ENCODE measurements at places on chromosomes 12 and 14.
A peak's percentile ranks its signal among the peaks of the same experiment; 100 is the strongest.

DNA sequence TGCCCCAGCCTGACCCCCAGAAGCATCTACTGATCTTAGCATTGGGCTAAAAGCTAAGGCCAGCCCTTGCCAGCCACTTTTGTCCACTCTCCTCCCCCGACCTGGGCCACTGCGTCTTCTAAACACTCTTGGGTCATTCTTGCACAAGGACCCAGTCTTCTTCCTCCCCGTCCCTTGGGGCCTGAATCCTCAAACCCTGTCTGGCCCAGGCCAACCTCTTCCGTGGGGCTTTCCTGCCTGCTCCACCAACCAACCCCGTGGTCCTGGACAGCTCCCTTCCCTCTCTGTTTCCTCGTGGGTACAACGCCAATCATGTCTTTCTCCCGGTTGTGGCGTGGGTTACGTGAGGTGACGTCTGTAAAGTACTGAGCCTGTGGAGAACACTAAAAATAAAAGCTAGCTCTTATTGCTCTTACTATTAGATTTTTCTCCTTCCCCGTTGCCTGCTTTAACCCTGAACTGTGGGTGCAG lies 21.5 kb downstream of the FAM222A start:
- no peaks in the 10 kb centered on the region for H3K4me1 ChIP-seq
- no peak overlapping the region for H3K27ac ChIP-seq
- H3K27me3 ChIP-seq: peaks cover 14% of the 10 kb centered on the region
- no peak overlapping the region for H3K4me3 ChIP-seq
- no peak for DNase-seq

GRCh38 chr14:53742233-53742620 lies 214.4 kb downstream of the BMP4 start:
- no peaks in the 10 kb centered on the region for H3K27me3 ChIP-seq
- H3K27ac ChIP-seq: no peak overlapping the region
- H3K4me1 ChIP-seq: no peaks in the 10 kb centered on the region
- DNase-seq: no peak

- no peaks in the 10 kb centered on the region for H3K27me3 ChIP-seq
- H3K27ac ChIP-seq: no peak overlapping the region
- no peak for DNase-seq
- peaks cover 29% of the 10 kb centered on the region for H3K4me1 ChIP-seq
- peaks cover 77% of the 10 kb centered on the region for H3K36me3 ChIP-seq
Measured at GRCh38 chr12:51377099-51377984, 13.9 kb downstream of the GALNT6 start.

DNA sequence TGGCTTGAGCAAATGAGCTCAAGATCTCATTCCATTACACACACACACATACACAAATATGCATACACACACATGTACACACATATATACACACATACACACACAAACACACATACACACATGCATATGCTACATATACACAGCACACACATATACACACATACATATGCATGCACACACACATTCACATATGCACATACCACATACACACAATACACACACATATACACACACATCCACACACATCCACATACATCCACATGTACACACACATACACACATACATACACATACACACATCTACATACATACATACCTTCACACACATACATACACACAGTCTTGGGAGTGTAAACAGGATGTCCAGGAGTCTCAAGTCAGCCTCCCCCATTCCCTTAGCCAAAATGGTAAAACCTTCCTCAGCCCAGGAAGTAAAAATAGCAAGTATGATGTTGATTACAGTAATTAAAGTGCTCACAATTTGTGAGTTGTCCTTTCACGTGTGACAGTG lies 12.8 kb downstream of the HHIPL1 start:
- H3K4me1 ChIP-seq: no peaks in the 10 kb centered on the region
- no peak overlapping the region for H3K27ac ChIP-seq
- no peaks in the 10 kb centered on the region for H3K36me3 ChIP-seq
- peaks cover 42% of the 10 kb centered on the region for H3K27me3 ChIP-seq
- H3K4me3 ChIP-seq: no peak overlapping the region
- DNase-seq: no peak

GRCh38 chr12:91001306-91001705 lies 3.5 kb downstream of the EPYC start:
- no peaks in the 10 kb centered on the region for H3K4me1 ChIP-seq
- H3K27me3 ChIP-seq: peaks cover 7% of the 10 kb centered on the region
- DNase-seq: no peak
- no peak overlapping the region for H3K27ac ChIP-seq

DNA sequence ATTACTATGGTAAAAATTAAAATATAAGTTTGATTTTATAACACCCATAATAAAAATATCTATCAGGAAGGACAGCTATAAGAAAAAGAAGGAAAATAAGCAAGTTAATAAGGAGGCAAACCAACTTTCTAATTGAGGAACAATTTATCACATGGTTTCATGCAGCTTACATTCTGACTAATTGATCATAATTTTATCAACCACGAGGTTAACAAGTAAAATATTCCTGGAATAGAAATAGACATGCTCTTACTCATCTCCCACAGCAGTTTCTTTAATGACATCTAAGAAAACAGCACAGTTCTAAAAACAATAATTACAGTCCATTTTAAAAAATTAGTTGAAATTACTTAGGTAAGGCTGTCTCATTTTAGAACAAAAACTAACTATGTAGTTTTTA lies 130.8 kb upstream of the KRR1 start:
- H3K4me3 ChIP-seq: no peak overlapping the region
- DNase-seq: no peak
- H3K4me1 ChIP-seq: peaks cover 39% of the 10 kb centered on the region
- no peak overlapping the region for H3K27ac ChIP-seq

- H3K27ac ChIP-seq: peak overlapping the region; percentile 90
- peak overlapping the region; percentile 73 for H3K4me3 ChIP-seq
- DNase-seq: peak; percentile 55
- H3K36me3 ChIP-seq: peaks cover 29% of the 10 kb centered on the region
- peaks cover 34% of the 10 kb centered on the region for H3K4me1 ChIP-seq
Measured at GRCh38 chr12:89863493-89863938, 154.9 kb upstream of the ATP2B1 start.

DNA sequence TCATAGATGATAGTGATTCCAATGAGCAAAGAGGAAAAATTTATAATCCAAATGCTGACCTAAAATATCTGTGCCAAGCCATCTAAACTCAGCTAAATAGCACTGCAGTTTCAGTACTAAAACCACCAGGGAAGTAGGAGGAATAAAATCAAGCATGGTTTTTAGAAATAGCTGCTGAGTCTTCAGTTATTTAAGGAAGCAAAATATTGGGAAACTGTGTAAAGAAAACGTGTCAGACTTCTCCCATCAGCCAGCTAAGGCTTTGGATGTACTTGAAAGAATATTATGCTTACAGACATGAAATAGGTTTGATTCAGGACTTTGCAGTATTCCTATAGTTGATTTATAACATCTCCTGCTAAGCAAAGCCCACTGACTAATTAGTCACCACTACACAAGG lies 24.7 kb downstream of the CLEC2D start:
- H3K27ac ChIP-seq: no peak overlapping the region
- peaks cover 92% of the 10 kb centered on the region for H3K36me3 ChIP-seq
- peaks cover 63% of the 10 kb centered on the region for H3K4me1 ChIP-seq
- no peak overlapping the region for H3K4me3 ChIP-seq
- no peak for DNase-seq

DNA sequence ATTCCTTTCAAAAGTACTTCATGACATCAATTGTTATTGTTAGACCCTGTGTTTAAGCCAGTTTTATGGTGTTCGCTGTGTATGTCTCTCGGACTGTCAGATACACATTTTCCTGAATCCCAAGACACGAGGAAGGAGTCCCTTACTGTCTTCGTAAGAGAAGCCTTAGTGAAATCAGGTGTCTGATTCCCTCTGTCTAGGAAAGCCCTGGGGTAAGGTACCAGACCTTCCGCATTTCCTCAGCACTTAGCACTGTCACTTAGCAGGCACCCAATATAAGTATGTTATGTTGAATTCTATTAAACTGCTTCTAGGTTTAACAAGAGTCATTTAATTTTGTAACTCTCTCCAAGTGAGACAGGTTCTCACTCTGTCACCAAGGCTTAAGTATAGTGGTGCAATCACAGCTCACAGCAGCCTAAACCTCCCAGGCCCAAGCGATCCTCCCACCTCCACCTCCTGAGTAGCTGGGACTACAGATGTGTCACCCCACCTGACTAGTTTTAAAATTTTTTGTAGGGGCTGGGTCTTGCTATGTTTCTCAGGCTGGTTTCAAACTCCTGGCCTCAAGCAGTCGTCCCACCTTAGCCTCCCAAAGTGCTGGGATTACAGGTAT lies 111.0 kb downstream of the BBS10 start:
- H3K27me3 ChIP-seq: no peaks in the 10 kb centered on the region
- no peak overlapping the region for H3K4me3 ChIP-seq
- no peaks in the 10 kb centered on the region for H3K4me1 ChIP-seq
- no peaks in the 10 kb centered on the region for H3K36me3 ChIP-seq
- no peak overlapping the region for H3K27ac ChIP-seq

GRCh38 chr14:101010293-101010692 lies 106.8 kb upstream of the RTL1 start:
- H3K4me1 ChIP-seq: peaks cover 13% of the 10 kb centered on the region
- H3K36me3 ChIP-seq: no peaks in the 10 kb centered on the region
- H3K27me3 ChIP-seq: peaks cover 14% of the 10 kb centered on the region
- no peak for DNase-seq

DNA sequence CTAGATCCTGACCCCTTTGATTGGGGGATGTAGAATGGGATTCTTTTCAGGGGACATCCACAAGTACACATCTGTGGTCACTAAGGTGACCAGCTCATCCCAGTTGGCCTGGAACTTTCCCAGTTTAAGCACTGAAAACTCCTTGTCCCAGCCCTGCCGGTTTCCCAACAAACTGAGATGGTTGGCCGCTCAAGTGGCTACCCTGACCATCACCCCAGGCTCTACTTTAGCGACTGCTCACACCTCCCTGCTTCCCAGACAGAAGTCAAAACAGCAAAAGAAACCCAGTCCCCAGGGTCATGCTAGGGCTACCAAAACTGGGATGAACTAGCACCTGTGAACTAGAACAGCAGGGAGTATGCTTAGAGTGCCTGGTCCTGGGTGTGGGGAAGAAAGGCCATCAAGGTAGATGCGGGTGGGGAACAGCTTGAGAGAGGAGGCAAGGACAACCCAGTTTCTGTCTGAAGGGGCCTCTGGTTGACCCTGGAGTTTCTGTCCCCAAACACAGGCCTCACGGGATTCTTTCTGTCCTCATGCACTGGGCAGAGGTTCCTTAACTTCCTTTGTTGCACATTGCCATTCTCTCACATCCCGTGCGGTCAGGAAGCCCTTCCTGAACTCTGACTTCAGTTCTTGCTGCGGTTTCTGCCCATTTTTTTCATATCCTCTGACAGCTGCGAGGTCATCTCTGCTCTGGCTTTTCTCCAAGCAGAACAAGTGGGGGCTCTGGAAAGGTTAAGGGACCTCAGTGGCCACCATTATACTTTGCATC lies 1.6 kb downstream of the LTB4R start:
- DNase-seq: peak; percentile 72
- H3K4me1 ChIP-seq: peaks cover 83% of the 10 kb centered on the region
- H3K36me3 ChIP-seq: peaks cover 63% of the 10 kb centered on the region
- peaks cover 2% of the 10 kb centered on the region for H3K27me3 ChIP-seq

DNA sequence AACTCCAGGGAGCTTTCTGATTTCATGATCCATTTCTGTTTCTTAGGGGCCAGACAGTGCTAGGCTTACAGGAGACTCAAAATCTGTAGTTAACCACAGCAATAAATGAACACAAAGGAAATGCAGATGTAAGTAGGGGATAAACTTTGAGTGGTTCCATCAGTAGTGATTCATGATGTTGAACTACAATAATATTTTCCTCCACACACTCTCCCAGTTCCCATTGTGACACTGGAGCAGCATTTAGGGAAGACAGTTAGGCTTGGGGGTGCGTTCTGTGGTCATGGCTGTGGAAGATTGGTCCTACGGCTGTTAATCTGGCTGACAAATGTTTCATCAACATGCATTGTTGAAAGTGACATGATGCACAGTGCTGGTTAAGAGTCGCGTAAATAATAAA lies 66.9 kb downstream of the HMGA2 start:
- peaks cover 12% of the 10 kb centered on the region for H3K27me3 ChIP-seq
- H3K27ac ChIP-seq: no peak overlapping the region
- no peak for DNase-seq
- H3K36me3 ChIP-seq: no peaks in the 10 kb centered on the region

DNA sequence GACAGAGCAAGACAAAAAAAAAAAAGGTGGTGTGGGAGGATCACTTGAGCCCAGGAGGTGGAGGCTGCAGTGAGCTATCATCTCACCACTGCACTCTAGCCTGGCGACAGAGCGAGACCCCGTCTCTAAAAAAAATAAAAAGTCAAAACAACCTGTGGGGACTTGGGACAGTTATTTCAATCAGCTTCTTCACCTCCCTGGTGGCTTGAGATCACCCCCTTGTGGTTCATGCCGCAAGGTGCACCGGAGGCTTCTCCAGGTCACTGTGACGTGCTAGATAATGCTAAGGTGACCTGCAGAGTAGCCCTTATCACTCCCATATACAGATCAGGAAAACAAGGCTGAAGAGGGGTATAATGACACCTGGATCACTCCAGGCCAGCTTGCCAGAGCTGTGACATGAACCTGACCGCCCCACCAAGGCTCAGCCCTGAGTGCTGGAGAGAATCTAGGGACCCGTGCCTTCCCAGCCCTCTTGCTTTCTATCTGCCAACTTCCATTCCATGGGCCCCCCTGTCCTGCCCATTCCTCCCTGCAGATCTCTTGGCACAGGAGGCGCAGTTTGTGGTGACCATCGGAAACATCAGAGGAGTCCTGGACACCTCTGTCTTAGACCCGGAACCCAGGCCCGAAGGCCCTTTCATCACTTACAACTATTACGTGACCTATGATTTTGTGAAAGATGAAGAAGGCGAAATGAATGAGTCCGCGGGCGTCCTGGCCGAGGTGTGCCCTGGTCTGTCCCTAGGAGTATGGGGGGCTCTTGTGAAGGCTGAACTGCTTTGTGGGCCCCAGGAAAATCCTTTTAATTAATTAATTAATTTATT lies 8.1 kb downstream of the LRRC43 start:
- peaks cover 7% of the 10 kb centered on the region for H3K27me3 ChIP-seq
- no peaks in the 10 kb centered on the region for H3K4me1 ChIP-seq
- no peak overlapping the region for H3K27ac ChIP-seq
- H3K36me3 ChIP-seq: no peaks in the 10 kb centered on the region
- no peak overlapping the region for H3K4me3 ChIP-seq
- peak; percentile 83 for DNase-seq
